Activated T-cell treated with anti-CD3 and anti-CD28 coated beads, Interleukin-2, amount 50 U/mL, for 48 hours (primary cell): ENCODE measurements at places on chromosomes 6 and 20.
A peak's percentile ranks its signal among the peaks of the same experiment; 100 is the strongest.

GRCh38 chr20:48026981-48027592 is 241.8 kb upstream of the SULF2 start:
- no peak for DNase-seq

GRCh38 chr6:39091220-39091619 is 23.8 kb downstream of the SAYSD1 start:
- no peak for DNase-seq

GRCh38 chr20:3000852-3001523 is 42.4 kb upstream of the GNRH2 start:
- no peak for DNase-seq

DNA sequence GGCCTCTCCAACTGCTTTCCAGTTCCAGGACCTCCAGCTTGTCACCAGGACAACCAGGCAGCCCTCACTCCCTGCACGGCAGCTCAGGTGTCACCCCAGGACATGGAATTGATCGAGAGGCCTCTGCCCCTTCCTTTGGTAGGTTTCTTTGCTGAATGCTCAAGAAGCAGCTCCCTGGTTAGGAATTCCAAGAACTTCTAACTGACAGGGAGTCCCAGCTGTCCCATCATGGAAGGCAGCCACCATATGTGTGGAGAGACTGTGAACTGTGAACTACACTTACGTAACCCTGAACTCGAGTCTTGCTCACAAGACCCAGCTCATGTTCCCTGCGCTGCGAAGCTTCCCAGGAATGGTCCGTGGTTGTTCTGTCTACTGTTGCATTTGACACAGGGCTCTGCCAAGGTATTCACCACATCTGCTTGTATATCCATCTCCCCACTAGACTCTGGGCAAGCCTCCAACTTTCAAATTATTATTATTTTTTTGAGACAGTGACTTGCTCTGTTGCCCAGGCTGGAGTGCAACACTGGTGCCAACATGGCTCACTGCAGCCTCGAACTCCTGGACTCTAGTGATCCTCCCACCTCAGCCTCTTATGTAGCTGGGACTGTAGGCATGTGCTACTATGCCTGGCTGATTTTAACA is 35.7 kb downstream of the MGME1 start:
- no peak for DNase-seq

DNA sequence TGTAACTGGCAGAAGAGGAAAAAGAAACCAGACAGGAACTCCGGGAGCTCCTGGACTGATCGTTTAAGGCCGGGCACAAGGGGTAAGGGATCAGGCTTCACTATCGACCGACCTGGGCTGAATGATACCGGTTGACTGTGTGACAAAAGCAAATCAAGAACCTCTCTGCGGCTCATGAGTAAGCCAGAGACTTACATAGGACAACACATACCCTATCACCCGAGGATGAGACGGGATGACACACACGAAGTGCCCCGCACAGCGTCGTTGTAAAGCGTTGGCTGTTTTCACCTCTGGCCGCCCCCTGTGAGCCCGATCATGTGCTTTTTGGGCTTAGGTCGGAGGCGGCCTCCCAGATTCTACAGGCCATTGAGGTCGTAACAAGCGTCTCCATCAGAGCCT is 695 bp upstream of the TGIF2 start:
- peak; percentile 82 for DNase-seq

DNA sequence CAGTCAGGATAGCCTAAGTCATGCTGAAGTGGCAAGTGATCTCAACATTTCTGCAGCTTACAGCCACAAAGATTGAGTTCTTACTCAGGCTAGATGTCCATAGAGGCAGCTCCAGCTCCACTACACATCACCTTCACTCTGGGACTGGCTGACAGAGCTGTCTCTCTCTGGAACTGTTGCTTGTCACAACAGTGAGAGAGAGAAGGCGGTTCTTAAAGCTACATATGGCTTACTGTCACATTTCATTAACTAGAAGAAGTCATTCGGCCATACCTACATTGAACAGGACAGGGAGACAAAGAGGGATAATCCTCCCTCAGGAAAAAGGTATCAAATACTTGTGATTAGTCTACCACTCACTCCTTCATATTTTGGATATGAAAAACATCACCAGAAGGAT is 914.9 kb upstream of the FLRT3 start:
- DNase-seq = no peak

DNA sequence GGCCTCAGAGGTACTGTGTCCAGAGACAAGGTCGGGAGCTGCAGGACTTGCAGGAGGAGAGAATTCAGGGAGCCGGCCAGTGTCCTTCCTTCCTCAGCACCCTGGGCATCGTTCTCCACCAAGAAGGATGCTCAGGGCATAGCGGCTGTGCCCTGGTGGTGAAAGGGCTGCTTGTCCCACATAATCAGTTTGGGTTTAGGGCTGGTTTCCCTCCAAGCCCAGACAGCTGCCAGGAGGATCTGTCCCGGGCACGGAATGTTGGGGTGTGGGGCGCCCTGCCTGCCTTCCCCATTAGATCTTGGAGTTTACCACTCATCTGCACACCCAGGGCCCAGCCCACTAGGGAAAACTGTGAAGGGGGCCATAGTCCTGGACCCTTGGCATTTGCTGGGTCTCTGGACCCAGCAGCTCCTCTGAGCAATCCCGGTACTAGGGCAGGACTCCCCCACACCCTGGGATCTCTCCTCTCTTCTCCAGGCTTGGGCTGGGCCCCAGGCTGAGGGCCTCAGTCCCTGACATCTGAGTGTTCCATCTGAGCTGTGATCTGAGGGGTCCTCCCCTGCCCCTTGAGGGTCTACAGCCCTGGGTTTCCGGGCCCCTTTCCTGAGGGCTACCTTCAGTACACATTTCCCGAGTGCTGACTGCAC is 18.6 kb upstream of the SPDEF start:
- no peak for DNase-seq

GRCh38 chr6:138607478-138608433 is 108.5 kb upstream of the NHSL1 start:
- no peak for DNase-seq

- DNase-seq = no peak
Observed at GRCh38 chr6:165984729-165985275, 182.8 kb downstream of the TBXT start.

DNA sequence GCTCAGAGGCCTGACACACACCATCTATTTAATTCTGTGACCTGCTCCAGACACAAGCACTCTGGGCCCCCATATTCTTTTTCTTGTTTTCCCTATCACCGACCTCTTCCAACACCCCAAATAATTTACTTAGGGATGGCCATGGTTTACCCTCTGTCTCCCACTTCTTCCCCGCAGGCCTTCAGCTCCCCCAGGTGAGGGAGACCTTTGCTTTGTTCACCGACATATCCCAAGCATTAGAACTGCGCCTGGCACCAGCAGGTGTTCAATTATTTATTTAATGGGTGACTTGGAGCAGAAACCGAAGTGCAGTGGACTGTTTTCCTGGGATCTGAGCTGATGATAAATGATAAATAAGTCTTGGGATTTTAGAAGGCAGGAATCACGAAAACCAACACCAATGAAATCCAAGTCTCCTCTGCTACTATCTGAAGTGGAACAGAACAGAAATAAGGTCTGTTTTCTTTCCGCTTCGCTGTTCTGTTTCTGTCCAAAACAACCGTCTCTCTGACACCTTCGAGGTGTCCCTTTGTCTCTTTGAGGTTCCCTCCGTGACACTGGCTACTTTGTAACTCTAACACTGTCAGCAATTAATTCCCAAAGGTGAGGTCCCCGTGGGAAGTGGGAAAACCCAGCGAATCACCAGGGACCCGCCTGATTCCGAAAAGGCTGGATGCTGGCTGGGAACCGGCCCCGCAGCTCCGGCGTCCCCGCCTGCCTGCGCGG is 1.1 kb upstream of the RIN2 start:
- no peak for DNase-seq

- no peak for DNase-seq
Observed at GRCh38 chr20:24651171-24651975, 181.9 kb downstream of the SYNDIG1 start.

GRCh38 chr6:3729603-3730344 is 21.7 kb downstream of the PXDC1 start:
- DNase-seq = no peak

DNA sequence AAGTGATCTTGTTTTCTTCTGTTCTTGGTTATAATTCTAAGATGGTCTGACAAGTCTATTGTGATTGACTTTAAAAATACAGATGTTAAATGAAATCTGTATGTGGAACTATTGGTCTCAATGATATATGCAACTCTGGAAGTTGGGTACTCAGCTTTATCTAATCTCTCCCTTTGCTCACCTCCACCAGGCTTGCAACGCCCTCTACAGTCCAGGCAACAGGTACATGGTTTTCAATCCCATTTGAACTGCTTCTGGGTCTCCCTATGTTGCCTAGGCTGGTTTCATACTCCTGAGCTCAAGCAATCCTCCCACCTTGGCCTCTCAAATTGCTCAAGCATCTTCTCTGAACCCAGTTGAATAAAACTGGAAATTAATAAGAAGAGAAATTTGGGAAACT is 25.6 kb upstream of the HLA-DQB1 start:
- DNase-seq = peak; percentile 45

- no peak for DNase-seq
Observed at GRCh38 chr6:112180095-112180820, 74.1 kb downstream of the LAMA4 start.

DNA sequence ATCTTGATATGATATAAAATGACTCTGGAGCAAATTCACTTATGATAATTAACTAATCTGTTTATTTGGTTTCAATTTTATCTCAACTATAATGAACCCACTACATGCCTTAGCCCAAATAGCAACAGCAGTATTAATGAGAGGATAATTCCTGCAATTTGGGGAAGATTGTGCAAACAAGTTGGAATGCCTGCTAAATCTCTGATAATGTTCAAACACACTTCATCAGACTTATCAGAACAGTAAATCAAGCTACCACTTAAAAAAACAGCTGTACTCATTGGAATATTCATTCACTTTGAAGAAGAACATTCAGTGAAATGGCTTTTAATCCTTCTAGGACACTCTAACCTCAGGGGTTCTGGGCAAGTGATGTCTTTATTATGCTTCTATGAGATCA is 85.4 kb downstream of the CBLN4 start:
- DNase-seq = no peak

- DNase-seq = no peak
Observed at GRCh38 chr20:46362921-46363867, 43.2 kb downstream of the ELMO2 start.

- no peak for DNase-seq
Observed at GRCh38 chr20:21796059-21796458, 90.6 kb downstream of the PAX1 start.

GRCh38 chr6:33279971-33280511 is 3.1 kb downstream of the B3GALT4 start:
- DNase-seq = no peak

- DNase-seq = no peak
Observed at GRCh38 chr6:168834042-168834587, 393.1 kb downstream of the SMOC2 start.
